A549 treated with AZD2906 at 1 μM for 4 hours (cell line): ENCODE measurements at places on chromosomes 6 and 20. TPM values are rescaled to one million over a fixed set of nuclear protein-coding genes. Genes with fewer than 3 reads are reported as not detected.

Gene OR2W1
- total RNA-seq: not detected in 5 replicates

Gene SPAG4
- 4.3 to 6.1 TPM (median 5.0 TPM) in 5 replicates for total RNA-seq

Gene BICRAL
- 2.2 to 3.1 TPM (median 2.8 TPM) in 5 replicates for total RNA-seq

Gene RPP21
- total RNA-seq: 52.8 to 77.3 TPM (median 67.2 TPM) in 5 replicates

Gene CTSZ
- total RNA-seq: 155 to 197 TPM (median 192 TPM) in 5 replicates
